ENCODE measurements at places on chromosomes 6 and 20.

DNA sequence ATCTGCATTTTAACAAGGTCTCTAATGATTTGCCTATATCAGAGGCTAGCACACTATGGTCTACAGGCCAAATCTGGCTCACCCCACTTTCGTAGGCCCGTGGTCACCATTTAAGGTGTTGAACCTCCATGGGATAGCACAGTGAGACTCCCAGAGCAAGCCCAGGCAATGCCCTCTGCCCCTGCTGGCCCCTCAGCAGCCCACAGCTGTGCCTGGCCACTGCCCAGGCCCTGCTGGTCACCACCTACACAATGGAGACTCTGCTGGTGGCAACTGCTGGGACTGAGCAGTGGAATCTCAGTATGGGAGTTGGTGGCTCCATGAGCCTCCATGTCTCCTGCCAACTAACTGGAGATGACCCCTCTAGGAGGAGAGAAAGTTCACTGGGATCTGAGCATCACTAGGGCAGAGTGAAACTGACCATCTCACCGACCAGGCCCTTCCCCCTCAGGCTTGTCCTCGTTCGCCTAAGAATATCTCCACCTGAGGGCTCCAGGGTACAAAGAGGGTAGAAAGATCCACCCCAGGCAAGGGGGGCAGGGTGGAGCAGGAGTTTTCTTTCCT is 2.3 kb downstream of the ANKRD66 start:
- no peak for DNase-seq

DNA sequence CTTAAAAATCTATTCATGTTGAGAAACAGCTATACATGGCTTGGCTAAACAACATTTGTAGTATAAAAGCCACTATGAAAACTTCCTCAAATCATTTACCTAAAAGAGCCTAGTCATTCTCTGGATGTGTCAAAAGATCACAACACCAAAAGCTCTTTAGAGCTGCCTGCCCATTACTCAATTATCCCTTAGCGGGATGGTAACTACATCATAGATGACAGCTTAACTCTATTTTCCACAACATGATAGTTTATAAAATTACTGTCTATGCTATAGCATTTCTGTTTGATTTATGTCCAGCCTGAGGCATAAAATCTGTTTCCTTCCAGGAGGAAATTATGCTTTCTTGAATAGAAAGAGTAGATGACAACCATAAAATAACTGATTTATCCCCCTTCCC is 777.6 kb upstream of the HS3ST5 start:
- no peak for DNase-seq

- no peak for DNase-seq
These were observed 138.4 kb downstream of the PREX1 start for GRCh38 chr20:48689388-48689787.

GRCh38 chr20:54058420-54059139 is 11.8 kb downstream of the BCAS1 start:
- no peak for DNase-seq

DNA sequence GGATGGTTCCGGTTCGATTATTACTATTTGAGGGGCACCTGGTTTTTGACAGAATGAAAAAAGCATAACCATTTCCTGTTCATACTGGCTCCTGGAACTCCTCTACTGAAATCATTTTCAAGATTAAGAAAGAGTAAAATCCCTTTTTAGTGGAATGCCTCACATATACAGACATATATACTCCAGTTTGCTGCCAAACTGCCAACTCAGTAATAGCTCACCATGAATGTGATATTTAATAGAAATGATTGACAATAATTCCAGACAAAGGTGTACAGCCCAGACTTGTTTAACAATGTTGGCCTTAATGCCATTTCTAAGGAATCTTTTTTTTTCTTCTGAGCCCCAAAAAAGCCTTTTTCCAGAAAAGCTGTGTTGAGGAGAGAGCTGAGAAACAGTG is 93.1 kb downstream of the JAG1 start:
- no peak for DNase-seq

- DNase-seq, result no peak
These were observed 69.7 kb downstream of the TCP11 start for GRCh38 chr6:35071347-35071994.

- no peak for DNase-seq
These were observed 179.6 kb downstream of the TAF4 start for GRCh38 chr20:61885759-61886715.

- no peak for DNase-seq
These were observed 74.3 kb downstream of the EFHC1 start for GRCh38 chr6:52494298-52495072.

- no peak for DNase-seq
These were observed 202.8 kb upstream of the CST7 start for GRCh38 chr20:24746351-24746685.

DNA sequence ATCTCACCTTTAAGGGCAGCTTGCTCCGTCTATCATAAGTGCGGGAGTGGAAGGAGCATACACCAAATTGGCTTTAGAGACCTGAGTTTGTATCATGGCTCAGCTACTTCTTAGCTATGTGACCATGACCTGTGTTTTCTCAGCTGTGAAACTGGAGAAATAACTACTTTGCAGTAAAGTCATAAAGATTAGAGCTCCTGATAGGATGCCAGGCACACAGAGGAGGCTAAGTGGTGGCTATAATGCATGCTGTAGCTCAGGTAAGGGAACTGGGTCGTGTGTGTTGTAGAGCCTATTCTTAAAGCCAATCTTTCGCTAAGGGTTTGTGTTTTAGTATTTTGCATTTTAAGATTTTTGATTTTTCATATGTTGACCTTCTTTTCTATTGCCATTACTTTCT is 451.5 kb upstream of the MAN1A1 start:
- no peak for DNase-seq
